Fibroblast of skin of left biceps (primary cell): ENCODE measurements at places on chromosomes 3 and 15.
A peak's percentile ranks its signal among the peaks of the same experiment; 100 is the strongest.

DNA sequence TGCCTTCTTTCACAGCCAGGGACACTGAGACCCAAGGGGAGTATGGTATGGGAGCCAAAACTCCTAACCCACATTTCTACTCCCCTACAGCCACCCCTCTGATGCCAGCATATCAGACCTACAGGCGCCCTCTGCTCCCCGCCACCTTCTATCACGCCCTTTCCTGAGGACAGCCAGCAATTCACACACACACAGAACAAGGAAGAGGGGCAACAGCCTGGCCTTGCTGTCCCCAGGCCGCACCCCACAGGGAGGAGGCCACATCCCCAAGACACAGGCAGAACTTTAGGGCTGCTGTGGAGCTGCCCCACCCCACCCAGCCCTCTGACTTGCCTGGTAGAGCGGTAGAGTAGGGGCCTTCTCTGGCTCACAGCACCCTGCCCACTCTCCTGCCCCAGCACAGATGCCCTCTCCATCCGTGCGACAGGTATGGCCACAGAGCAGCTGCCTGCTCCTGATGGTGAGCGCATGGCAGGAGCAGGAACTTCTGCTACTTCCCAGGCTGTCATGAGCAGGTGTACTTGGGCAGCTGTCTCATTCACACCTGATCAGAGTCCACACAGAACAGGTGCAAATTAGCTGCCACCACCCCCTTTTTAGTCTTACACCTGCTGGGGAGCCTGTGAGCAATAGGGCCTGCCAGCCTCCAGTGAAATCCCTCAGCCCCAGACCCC lies 33.4 kb downstream of the CCDC33 start:
- no peak for DNase-seq

DNA sequence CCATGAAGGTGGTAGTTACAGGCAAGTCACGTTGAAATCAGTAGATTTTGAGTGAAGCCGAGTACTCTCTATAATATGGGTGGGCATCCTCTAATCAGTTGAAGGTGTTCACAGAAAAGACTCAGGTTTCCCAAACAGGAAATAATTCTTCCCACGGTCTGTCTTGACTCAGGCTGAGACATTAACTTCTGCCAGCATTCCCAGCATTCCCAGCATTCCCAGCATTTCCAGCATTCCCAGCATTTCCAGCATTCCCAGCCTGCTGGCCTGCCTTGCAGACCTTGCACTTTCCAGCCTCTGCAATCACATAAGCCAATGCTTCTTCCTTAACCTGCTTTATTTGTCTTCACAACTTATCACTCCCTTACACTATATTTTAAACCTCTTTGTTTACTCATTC lies 542.3 kb upstream of the ROBO2 start:
- DNase-seq, result peak; percentile 13

DNA sequence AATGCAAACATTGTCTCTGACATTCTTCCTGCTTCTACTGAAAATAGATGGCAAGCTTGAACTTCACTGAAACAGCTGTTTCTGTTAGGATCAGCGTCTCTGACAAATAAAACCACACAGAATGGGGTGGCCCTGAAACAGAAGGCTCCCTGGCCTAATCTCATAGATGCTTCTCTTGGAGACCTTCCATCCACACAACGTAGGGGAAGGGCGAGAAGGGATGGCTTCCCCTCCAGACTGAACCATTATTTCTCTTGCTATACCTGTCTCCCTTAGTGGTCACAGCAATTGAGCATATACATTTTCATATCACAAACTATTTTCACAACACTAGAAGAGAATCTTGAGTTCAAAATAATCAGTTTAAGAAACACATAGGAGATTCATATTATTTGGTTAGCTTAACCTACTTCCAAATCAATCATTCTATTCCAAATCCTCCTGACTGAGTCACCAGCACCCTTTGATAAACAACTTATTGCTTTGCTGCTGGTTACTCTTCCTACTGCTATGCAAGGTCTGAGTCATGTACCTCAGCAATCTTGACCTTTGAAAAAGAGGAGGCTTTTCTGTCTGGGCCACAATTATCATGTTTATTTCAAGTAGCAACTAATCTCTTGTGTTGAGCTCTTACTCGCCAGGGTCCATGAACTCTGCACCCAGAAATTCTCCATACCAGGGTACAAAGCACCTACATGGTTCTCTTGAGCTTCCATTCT lies 45.5 kb downstream of the CBLB start:
- DNase-seq, result peak; percentile 71

- DNase-seq, result no peak
Observed at GRCh38 chr3:129564981-129565644, 22.1 kb downstream of the H1-8 start.

- no peak for DNase-seq
Observed at GRCh38 chr3:152172460-152172859, 96.3 kb upstream of the MBNL1 start.

GRCh38 chr15:93477188-93477587 lies 388.2 kb upstream of the RGMA start:
- no peak for DNase-seq

GRCh38 chr3:187669675-187670504 lies at the start of gene SST:
SST (minus strand) TSS chr3:187670394; CDS start chr3:187670291, 103 bp downstream.
- peak; percentile 3 for DNase-seq

DNA sequence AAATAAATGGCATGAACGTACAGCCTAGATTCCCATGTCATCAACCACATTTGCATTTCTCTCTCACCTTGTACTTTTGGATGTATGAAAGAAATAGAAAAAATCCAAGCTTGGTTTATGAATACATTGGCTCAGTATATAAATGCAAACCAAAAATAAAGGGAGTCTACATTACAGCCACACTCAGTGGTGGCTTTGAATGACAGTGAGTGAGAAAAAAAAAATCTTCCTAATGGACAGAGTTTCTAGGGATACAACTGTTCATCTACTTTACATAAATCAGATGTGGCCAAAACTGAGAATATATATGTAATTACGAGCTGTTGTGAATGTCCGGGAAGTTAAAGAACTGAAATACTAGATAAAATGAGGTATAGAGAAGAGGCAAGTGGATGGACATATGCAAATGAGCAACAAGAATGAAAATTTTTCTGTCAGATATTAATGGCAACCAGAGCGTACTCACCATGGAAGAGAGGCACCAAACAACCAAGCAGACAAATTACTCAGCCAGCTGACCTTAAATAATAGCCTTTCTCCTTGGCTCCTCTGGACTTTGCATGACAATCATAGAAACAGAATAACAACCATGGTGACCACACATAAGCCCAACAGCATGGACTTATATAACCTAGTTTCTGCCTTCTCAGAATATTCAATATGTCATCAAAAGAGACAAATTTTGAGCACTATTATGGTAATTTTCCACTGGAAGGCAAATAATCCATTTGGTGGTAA lies 1305.8 kb downstream of the OTOL1 start:
- DNase-seq, result no peak

- no peak for DNase-seq
Observed at GRCh38 chr3:30810625-30811024, 83.8 kb downstream of the GADL1 start.

GRCh38 chr3:99218468-99218867 lies 317.0 kb upstream of the DCBLD2 start:
- DNase-seq, result no peak

DNA sequence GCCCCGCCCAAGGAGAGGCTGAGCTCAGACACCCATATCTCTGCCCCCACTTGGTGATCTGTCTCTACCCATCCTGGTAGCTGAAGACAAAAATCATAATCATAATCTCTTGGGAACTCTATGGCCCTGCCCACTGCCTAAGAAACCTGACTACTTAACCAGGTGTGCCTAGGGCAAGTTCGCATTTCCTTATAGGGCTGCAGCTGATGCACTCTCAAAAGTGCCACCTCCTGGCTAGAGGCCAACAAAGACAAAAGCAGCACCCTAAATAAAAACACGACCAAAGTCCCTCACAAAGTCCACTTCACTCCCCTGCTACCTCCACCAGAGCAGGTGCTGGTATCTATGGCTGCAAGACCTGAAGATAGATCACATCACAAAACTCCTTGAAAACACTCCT lies 250.4 kb upstream of the SLITRK3 start:
- no peak for DNase-seq

DNA sequence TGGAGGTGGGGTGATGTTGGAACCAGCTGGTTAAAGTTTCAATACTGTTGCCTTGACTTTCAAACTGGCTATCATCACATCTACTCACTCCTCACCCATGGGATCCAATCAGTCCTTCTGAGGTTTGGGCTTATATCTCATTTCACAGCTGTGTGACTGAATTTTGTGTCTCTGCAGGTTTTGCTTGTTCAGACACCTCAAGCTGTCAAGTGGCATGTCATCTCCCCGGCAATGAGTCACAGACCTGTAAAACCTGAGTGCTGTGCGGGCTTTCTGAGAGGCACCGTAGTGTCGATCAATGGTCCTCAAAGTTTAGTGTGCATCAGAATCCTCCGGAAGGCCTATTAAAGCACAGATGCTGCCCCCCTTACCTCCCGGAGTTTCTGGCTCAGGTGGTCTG lies 86.4 kb upstream of the RORA start:
- no peak for DNase-seq

DNA sequence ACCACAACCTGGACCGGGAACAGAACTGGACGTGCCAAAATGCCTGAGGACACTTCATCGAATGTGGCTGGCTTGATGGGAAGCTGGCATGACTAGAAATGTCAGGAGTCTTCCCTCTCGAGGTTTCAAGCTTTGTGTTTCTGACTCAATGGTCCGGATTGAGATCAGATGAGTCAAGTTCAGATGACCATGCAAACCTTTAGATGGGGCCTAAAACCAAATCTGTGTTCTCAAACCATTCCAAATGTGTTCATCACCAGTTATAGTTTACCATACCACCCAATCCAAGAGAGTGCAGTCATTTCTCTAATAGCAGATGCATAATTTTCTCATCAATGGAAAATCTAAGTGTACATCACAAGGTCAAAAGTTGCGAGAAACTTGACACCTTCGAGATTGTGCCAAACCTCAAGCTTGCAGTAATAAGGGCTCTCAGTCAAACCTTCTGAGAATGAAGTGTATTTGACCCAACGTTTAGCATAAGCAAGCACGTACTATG lies 369.1 kb downstream of the RORA start:
- DNase-seq, result no peak

DNA sequence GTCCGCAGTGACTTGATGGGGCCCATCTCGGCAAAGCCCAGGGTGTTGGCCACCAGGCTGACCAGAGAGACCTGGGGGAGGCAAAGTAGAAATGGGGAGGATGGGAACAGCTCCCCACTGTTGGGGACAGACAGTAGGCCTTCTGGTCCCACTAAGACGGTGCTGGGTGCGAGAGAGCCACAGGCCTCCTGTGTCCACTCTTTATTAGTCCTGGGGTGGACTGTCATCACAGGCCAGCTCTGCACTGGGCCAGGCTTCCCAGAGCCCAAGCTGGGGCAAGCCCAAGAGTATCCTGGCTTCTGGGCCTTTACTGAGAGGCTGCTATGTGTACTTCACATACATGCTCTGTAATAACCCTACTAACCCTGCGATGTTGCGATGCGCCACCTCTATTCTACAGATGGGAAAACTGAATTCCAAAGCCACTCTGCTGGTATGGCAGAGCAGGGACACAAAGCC lies 66.4 kb downstream of the EXOG start:
- DNase-seq, result no peak

DNA sequence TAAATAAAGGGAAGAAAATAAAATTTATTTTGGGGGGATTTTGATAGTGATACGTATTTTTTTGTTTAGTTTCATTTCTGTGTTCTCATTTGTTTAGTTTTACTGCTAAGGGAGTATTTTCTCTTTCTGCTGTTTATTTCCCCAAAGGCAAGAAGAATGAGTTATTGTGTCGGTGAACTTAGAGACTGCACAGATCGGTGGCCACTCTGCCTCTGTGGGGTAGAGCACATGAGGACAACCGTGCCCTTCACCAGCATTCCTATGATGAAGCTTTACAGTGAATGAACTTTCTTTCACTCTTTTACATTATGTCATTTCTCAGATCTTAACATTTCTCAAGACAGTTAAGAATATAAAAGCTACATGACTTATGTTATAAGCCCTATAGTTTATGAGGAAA lies 214.4 kb downstream of the OCA2 start:
- no peak for DNase-seq

DNA sequence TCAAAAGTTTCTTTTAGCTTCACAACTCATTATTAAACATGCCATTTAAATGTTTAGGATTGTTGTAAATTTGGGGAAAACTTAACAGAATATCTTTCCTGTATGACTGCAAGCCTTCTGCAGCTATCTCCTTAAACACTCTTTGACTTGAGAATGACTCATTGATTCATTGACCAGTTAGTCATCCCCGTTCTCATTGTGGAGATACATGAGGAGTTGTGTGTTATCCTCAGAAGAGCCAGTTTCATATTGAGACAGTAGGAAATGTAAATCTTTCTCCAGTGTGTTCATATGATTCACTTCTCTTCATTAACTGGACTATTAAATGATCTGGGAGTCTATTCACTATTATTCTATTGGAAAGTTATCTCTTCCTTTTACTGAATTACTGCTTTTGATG lies 83.0 kb downstream of the CRYGS start:
- no peak for DNase-seq

- DNase-seq, result no peak
Observed at GRCh38 chr3:127823426-127823857, 1.1 kb upstream of the MGLL start.

DNA sequence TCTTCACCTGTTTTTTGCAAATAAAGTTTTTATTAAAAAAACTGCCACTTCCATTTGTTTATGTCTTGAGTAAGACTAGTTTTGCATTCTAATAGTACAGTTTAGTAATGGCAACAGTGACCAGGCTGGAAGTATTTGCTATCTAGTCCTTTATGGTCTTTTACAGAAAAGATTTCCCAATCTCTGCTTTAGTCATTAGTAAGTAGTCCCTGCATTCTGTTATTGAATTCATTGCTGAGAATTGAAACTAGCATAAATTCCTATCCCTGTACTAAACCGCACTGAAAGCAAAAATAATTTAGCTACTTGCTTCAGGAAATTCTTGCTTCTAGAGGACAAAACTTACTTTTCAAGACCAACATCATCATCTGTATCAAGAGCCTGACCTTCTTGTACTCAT lies 46.2 kb downstream of the CNTN6 start:
- DNase-seq, result no peak

DNA sequence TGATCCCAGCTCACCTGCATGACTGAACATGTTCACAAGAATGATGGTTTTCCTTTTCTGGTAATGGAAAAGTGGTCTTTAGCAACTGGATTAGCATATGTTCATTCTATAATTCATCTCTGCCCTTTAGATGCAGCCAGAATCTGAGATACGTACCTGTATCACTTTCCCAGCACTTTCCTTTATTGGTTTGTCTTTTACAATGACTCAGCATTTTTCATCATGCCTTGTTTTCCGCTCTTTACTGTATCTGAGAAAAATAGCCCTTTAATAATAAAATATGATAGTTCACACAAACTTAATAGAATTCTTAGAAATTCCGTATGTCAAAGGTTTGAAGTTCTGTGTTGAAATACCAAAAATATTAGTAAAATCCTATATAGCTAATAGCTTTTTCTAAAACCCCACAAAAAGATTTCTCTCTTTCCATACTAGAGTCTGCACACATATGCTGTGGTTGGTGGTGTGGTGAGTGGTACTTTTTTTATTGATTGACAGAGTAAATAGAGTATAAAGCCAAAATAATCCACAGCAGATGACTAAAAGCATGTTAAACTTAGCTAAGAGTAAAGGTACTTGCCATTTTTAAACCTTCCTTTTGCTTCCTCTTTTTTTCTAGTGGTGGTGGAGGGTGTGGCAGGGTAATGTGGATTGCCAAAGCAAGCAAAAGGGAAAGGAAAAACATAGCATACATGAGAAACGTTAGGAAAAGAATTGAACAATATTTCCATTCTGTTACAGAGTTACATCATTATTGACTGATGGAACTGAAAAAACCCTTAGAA lies 328.9 kb upstream of the RBMS3 start:
- no peak for DNase-seq

- DNase-seq, result no peak
Observed at GRCh38 chr3:186997061-186997460, 66.7 kb downstream of the ST6GAL1 start.
